ENCODE measurements at places on chromosomes 3 and 15. TPM values are rescaled to one million over a fixed set of nuclear protein-coding genes. Genes with fewer than 3 reads are reported as not detected.

MRPL46 gene
- 24.8 TPM for total RNA-seq

SUSD5 gene
- total RNA-seq, result 3.3 TPM

SMARCC1 gene
- 147 TPM for total RNA-seq

CASR gene
- 4.4 TPM for total RNA-seq

CPNE9 gene
- 0.59 TPM for total RNA-seq

IQCF5 gene
- not detected for total RNA-seq

THSD4 gene
- total RNA-seq, result 23.1 TPM

FSD2 gene
- total RNA-seq, result not detected

RASL12 gene
- total RNA-seq, result 0.33 TPM

ATG7 gene
- 32.4 TPM for total RNA-seq

CRYGS gene
- 1.2 TPM for total RNA-seq

EXD1 gene
- total RNA-seq, result not detected

SERPINI1 gene
- 27.2 TPM for total RNA-seq

ZNF774 gene
- 5.5 TPM for total RNA-seq

H1-8 gene
- total RNA-seq, result not detected

ABI3BP gene
- total RNA-seq, result 5.0 TPM

C3orf85 gene
- 2.3 TPM for total RNA-seq

PAK6 gene
- 7.8 TPM for total RNA-seq

MRAS gene
- total RNA-seq, result 41.6 TPM

CFAP92 gene
- 4.5 TPM for total RNA-seq

NANOGP8 gene
- not detected for total RNA-seq

NDN gene
- 72.7 TPM for total RNA-seq

PCLAF gene
- total RNA-seq, result 17.0 TPM

CCR5 gene
- total RNA-seq, result 0.22 TPM

XYLB gene
- total RNA-seq, result 10.2 TPM

WDR72 gene
- total RNA-seq, result 2.0 TPM

CIB2 gene
- 20.1 TPM for total RNA-seq

TMEM266 gene
- total RNA-seq, result 2.8 TPM

SPATA12 gene
- total RNA-seq, result not detected

TUSC7 gene
- total RNA-seq, result not detected

NR2E3 gene
- 0.38 TPM for total RNA-seq

PLIN1 gene
- total RNA-seq, result 0.58 TPM

SLC24A5 gene
- 1.3 TPM for total RNA-seq

REC114 gene
- total RNA-seq, result not detected

TP63 gene
- 16.1 TPM for total RNA-seq

TNNC1 gene
- total RNA-seq, result 16.6 TPM

BNIP2 gene
- 48.9 TPM for total RNA-seq

HIGD2B gene
- total RNA-seq, result not detected

BNC1 gene
- 2.4 TPM for total RNA-seq

NPAP1 gene
- 0.12 TPM for total RNA-seq

ASB14 gene
- total RNA-seq, result not detected

PROK2 gene
- not detected for total RNA-seq

MORC1 gene
- total RNA-seq, result not detected

CNTN3 gene
- total RNA-seq, result 7.7 TPM

CAMP gene
- total RNA-seq, result not detected
